Cortex of kidney (tissue), 1 donor: ENCODE measurements at places on chromosomes 5 and 9.

- DNase-seq: no peak
These were observed 11.3 kb downstream of the PROP1 start for GRCh38 chr5:177984584-177985206.

DNA sequence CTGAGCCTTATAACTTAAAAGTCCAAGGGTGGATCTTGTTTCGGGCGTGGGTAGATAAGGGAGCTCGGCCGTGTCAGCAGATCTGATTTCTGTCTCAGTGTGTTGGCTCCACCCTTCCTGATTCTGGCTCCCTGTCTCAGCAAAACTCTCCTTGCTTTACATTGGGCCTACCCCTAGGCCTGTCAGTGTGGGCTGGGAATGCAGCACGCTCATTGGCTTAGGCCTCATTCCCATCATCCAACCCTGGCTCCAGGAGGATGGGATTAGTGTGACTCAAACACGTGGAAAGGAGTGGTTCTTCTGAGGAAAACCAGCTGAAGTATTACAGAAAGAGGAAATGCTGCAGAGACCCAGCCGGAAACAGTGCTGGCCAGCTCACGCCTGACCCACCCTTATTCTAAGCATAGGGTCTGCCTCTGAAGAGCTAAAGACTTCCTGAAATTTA is 59.9 kb downstream of the ZFAND5 start:
- peak; percentile 6 for DNase-seq

- no peak for DNase-seq
These were observed 5.7 kb upstream of the NIPAL4 start for GRCh38 chr5:157454273-157454672.

- no peak for DNase-seq
These were observed 100.6 kb upstream of the SELENOP start for GRCh38 chr5:42912184-42912798.

GRCh38 chr5:87770016-87770570 is 357.4 kb upstream of the CCNH start:
- DNase-seq: no peak

GRCh38 chr5:72400950-72401349 is 80.8 kb downstream of the PTCD2 start:
- no peak for DNase-seq

DNA sequence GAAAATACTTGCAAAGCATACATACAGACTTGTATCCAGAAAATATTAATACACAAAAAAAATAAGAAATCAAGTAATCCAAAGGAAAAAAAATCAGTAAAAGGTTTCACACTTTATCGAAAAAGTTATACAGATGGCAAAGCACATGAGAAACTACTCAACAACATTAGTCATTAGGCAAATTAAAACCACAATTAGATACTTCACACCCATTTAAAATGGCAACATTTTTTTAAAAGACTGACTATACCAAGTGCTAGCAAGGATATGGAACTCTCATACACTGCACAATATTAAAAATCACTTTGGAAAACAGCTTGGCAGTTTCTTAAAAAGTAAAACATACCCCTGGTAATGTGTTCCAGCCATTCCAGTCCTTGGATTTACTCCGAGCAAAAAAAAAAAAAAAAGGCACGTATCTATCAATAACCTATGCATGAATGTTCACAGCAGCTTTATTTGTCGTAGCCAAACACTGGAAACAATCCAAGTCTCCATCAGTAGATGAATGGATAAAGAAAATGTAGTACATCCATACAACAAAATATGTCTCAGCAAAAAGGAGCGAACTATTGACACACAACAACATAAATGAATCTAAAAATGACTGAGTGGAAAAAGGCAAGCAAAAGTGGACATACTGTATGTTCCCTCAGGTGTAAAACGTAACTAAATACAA is 66.0 kb downstream of the GNAQ start:
- no peak for DNase-seq

DNA sequence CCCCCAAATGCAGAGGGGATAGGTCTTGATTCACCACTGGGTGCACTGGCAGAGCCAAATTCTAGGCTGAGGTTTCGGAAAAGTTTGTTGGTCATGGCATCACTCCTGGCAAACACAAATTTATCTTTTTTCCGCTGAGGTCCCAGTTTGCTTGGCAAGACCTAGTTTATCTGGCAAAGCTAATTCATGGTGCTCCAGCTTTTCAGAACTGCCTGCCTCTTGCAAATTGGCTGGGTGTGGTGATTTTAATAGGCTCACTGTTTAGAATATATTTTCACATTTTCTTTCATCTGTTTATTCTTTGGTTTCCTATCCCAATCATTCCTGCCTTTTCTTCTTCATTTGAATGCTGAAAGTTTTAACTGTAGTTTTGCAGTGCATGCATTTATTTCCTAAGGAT is 50.5 kb upstream of the MAMDC2 start:
- no peak for DNase-seq

GRCh38 chr9:104895572-104895971 is 32.4 kb downstream of the ABCA1 start:
- DNase-seq: no peak

GRCh38 chr5:181098762-181099601 is 32.0 kb downstream of the OR2V1 start:
- no peak for DNase-seq

DNA sequence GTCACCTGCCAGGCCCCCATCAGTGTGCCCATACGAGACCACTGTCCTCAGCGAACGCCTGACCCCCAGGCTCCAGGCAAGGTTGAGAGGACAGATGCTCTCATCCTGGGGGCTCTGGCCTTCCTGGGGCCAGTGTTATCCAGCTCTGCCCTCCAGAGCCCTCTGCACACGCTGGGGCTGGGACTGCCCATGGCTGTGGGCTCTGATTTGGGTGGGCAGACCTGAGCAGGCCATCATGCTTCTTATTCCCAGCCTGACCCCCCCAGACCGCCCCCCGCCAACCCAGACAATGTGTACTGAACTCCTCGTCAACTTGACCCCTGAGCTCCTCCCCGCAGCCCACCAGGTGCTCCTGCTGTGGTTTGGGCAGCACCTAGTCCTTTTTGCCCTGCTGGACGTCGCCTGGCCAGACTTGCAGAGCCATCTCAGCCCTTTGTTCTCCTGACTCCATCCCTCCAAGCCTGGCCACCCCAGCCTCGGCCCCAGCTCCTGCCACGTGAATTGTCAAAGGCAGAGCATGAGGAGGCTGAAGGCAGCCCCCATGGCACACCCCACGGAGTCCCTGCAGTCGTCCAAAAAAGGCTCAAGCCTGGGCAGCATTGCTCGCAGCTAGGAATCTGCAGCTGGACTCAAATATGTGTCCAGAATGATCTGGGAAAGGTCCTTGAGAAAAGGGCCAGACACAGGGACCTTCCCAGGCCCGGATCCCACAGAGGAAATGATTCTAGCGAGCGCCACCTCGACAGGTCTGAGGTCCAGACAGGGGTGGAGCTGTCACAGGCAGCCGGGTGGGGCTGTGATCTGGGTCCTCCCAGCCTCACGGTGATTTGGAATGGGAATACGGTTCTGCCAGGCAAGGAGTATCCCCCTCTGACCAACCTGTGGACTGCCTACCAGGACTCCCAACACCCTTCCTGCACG is 87.0 kb downstream of the ADAMTS2 start:
- DNase-seq: no peak

DNA sequence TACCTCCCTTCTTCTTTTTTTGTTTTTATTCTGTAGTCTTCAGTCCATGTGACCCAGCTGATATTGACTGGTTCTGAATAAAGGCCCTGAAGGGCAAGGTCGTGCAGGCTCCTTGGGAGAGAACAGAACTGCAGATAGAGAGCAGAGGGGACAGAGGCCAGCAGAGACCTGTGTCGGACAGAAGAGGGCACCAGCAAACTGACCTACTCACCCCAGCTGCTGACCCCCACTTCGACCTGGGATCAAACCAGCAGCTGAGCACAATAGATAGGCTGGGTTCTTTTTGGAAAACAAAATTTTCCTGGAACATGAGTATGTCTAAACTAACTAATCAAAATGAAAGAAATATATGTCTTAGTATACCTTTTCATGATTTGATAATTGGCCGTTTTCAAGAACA is 695.1 kb downstream of the NR2F1-AS1 start:
- no peak for DNase-seq

DNA sequence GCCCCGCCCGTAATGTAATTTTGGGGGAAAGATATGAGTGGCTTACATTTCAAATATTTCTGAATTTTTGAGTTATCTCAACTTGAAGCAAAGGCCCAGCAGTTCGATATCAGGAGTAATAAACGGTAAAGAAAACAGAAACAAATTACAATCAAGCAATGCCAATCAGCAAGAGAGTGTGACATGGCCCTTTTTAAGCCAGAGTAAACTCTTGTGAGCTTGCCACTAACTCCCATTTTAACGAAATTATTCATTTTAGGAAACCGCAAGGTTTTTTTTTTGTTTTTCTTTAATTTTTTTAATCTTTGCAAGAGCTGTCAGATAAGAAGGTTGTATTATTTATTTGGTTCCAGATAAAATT is 17.6 kb upstream of the CDK7 start:
- no peak for DNase-seq

- no peak for DNase-seq
These were observed 101.6 kb downstream of the TENT4A start for GRCh38 chr5:6814816-6815215.

DNA sequence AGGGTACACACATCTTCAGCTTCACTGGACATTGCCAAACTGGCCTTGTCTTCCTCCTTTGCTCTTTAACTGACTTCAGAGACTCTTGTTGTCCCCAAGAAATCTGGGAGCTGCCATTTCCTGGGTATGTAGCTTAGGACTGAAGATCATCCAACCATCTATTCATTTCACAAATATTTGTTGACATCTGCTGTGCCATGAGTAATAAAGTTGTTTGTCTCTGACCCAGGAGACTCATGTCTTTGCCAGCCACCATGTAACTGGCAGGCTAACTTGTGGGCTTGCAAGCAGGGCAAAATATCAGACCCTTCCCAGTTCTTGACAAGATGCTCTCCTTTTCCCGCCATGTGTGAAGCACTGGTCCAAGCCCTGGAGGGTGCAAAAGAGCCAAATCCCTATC is 17.1 kb upstream of the TOR1B start:
- DNase-seq: no peak

GRCh38 chr9:32644698-32645097 is 9.2 kb upstream of the TAF1L start:
- DNase-seq: no peak

GRCh38 chr5:72232838-72233237 is 87.2 kb downstream of the MRPS27 start:
- no peak for DNase-seq
